Suppressor macrophage treated with lipopolysaccharide for 1 hour (primary cell): ENCODE measurements at places on chromosomes 13 and 19.
A peak's percentile ranks its signal among the peaks of the same experiment; 100 is the strongest.

DNA sequence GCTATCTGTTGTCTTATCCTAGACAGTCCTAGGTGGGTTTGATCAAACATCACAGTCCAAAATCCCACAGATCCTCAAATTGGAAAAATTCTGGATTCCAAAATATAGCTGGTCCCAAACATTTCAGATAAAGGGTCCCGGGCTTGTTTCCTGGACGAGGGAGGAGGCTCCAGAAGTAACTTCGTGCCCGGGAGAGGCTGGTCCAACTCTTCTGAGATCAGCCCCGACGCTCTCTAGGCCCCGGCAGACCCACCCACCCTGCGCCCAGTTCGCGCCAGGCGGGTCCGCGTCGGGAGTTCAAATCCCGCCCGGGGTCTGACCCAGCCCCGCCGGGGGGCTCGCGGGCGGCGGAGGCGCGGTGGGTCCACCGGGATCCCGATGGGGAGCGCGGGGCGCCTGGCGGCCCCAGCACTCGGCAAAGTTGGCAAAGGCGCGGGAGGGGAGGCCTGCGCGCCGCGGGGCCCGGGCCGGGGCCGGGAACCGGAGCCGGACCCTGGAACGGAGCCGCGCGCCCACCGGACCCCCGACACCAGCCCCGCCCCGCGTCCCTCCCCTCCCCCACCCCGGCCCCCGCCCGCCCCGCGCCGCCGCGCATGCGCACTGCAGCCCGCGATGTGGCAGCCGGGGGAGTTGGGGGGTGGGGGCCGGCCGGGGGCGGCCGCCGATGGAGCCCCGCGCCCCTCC, 513 bp downstream of the MIER2 start:
- peak; percentile 48 for DNase-seq

GRCh38 chr13:32205431-32206096, 109.6 kb downstream of the ZAR1L start:
- no peak for DNase-seq

- no peak for DNase-seq
Observed at GRCh38 chr19:22257916-22258315, 28.3 kb upstream of the ZNF729 start.

- DNase-seq = peak; percentile 88
Observed at GRCh38 chr19:18112989-18113478, 15.5 kb downstream of the MAST3 start.

DNA sequence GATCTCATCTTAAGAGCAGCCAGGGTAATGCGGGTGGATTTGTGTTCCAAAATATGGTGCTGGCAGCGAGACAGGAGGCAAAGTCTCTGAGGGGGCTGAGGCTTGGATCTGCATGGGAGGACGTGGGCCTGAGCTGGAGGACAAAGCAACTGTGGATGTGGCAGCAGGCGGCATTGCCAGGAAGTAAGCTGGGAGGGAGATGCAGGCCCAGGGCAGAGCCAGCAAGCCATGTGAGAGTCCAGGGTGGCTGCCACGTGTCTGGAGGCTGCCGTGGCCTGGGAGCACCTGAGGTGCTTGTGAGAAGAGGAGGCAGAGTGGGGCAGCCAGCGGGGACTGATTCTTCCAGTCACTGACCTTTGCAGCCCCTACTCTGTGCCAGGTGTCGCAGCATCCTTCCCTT, 52.0 kb downstream of the DPF1 start:
- no peak for DNase-seq
